ENCODE measurements at places on chromosomes 11 and 22.

DNA sequence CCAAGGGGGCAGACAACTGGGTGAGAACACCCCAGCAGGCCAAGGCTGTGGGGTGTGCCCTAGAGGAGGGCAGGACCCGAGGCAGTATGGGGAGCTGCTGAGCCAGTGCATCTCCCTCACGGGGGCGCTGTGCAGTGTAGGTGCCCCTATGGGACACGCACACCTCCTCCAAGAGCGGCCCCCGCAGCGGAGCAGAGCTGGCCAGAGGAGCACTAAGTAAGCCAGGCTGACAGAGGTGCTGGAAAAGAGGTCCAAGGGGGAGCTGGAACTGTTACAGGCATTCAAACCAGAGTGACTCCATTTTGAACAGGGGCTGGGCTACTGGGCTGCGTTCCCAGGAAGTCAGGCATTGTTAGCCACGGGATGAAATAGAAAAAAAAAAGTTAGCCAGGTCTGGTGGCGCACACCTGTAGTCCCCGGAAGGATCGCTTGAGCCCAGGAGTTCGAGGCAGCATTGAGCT is 41.8 kb downstream of the TST start:
- DNase-seq: no peak

DNA sequence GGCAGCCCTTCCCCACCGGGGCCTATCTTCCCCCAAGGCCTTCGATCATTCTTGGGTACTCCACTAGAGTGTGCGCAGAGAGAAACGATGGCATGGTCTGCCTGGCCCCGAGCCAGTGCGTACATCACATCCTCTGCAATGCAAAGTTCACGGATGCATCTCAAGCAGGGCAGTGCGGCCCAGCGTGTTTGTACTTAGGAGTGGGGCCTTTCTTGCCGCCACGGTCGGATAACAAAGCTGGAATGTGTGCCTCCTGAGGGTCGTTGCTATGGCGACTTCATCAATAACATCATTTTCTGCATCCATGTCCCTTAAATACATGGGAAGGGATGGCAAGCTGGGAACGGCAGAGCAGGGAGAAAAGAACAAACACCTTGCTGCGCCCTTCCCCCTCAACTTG is 73.9 kb downstream of the SCUBE1 start:
- no peak for DNase-seq

DNA sequence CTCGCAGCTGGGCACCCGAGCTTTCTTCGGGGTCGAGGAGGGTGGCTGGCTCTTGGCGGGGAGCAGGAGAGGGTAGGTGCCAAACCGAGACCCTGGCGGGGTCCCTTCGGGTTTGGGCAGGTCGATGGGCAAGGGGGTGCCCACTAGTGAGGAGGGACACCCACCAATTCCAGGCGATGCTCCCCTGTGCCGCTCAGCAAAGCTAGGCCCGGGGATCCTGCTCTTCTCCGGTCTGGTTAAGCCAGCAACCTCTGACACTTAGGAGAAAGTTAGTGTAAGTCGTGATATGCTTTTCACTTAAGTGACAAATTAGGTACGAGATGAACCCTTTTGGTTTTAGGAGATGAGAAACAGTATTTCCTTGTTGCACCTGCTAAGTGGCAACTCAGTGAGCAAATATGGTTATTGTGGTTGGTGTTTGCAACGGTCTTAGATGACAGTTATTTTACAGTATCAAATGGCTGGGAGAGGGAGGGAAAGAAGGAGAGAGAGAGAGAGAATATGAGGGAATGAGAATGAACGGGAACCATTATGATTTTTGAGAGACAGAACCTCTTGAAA is 565 bp downstream of the NUCB2 start:
- no peak for DNase-seq

DNA sequence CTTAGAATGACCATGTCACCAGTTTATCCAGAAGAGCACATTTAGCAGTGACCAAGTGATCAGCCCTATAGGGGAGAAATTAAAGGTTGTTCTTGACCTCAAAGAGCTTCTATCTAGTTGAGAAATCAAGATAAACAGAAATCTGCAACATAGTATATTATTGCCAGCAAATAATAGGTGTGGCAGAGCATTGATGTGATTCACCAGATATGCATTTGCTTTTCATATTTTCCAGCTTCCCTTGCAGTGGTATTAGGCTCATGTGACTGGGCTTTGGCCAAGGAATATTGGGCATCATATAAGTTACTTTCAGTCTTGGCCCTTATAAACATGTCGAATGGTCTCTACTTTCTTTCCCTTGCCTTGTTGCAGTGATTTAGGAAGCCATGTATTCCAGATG is 34.5 kb downstream of the COMMD9 start:
- no peak for DNase-seq

GRCh38 chr11:58740447-58740846 is 8.7 kb upstream of the GLYAT start:
- DNase-seq: no peak

GRCh38 chr11:133029107-133029506 is 503.2 kb downstream of the OPCML start:
- no peak for DNase-seq

GRCh38 chr22:42185915-42186439 is 55.4 kb upstream of the CYP2D6 start:
- no peak for DNase-seq

DNA sequence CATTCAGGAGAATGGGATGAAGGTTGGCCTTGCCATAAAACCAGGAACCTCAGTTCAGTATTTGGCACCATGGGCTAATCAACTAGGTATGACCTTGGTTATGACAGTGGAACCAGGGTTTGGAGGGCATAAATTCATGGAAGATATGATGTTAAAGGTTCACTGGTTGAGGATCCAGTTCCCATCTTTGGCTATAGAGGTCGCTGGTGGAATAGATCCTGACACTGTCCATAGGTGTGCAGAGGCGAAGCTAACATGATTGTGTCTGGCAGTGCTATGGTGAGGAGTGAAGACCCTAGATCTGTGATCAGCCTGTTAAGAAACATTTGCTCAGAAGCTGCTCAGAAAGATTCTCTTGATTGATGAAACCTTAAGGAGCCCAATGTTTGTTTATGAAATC is 5.7 kb downstream of the NF2 start:
- no peak for DNase-seq

Measured in NCI-H2081 treated with DMSO at 0.1 percent for 48 hours (cell line).